Activated CD8-positive, alpha-beta T cell treated with anti-CD3 and anti-CD28 coated beads for 36 hours (primary cell): ENCODE measurements at places on chromosomes 2 and 18.

DNA sequence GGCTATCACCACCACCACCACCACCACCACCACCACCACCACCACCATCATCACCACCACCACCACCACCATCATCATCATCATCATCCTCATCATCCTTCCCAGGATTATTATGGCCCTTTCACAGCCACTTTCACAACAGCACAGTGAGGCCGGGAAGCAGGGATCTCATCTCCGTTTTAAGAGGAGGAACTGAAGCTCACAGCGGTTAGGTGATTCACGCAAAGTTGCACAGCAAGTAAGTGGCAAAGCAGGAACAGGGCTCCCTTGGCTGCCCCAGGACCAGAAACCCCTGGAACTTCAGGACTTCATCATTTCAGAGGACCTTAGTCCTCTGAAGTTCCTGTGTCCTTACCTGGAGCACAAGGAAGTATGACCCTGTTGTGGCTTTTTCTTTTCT, 26.8 kb downstream of the MRPL35 start:
- DNase-seq, result no peak

DNA sequence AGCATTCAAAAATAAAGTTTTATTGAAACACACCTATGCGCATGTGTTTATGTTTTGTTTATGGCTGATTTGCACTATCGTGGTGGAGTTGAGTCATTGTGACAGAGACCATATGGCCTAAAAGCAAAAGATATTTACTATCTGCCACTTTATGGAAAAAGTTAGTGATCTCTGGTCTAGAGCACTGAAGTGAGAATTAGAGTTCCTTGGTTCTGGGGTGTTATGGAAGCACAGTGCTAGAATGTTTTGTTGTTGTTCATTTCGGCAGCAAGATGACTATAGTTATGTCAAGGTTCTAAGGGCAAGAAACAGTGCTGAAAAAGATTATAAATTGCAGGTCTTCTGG, 416.5 kb downstream of the SLC4A3 start:
- no peak for DNase-seq

DNA sequence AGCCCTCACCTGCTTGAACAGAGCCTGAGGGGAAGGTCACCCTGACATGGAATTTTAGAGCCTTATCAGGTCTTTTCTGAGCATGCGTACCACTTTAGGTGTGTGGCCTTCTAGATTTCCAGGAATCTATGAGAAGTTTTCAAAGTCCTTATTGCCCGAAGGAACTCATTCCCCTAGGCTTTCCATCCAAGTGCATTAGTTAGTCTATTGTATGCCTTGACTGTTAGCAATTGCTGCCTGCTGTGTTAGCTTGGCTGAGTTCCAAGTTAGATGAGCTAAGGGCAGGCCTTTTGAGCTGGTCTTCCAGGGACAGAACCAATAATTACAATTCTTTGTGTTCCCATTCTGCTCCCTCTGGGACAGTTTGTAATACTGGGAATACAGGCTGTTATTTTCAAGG, 30.8 kb upstream of the PUM2 start:
- DNase-seq, result no peak

- no peak for DNase-seq
Measured at GRCh38 chr2:224948005-224948404, 94.3 kb downstream of the DOCK10 start.

DNA sequence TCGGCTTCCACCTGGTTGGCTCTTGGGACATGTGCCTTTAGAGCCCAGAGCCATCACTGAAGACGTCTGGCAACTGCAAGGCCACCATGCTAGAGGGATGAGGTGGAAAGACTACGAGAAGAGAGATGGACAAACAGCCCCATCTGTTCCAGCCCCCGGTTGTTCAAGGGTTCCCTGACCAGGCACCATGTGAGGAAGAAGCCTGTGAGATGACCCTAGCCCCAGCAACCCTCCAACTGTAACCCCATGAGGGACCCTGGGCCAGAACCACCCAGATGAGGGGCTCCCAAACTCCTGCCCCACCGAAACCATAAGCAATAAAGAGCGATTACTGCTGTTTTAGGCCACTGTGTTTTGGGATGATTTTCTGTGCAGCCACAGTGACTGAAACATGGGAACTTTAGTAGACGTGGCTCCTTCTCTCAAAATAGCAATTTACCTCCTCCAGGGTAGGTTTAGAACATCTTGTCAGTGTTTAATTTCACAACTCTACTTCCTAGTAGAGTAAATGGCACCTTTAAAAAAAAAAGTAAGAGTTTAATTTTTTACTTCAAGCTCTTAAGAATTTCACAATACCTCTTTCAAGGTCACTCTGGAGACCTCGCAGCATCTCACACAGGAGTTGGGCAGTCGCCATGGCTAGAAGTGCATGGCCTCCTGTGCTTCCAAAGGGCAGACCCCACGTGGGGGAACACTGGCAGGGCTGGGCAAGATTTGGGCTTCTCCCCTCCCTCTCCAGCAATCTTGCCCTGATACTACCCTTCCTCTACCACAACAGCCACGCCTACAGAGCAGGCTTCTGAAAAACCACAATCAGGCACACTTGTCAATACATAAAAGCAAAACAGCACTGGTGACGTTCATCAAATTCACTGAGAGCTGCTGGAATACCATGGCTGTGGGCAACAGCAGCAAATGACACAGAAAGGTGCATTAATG, 48.8 kb downstream of the TMEM163 start:
- peak; percentile 69 for DNase-seq

DNA sequence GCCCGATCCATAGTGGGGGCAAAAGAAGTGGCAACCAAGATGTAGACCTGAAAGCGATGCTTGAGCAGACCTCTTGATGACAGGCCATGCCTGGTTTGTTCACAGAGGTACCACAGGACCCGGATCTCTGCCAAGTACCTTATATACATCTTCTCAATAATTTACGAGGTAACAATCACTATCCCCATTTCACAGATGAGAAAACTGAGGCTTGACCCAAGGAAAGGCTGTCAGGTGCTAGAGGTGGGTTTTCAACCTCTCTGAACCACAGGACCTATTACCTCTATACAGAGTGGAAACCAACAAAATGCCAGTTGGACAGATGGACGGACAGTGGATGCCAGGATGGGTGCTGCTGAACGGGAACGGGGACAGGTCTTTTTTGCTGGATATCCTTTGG, 13.8 kb upstream of the DIS3L2 start:
- DNase-seq, result no peak

DNA sequence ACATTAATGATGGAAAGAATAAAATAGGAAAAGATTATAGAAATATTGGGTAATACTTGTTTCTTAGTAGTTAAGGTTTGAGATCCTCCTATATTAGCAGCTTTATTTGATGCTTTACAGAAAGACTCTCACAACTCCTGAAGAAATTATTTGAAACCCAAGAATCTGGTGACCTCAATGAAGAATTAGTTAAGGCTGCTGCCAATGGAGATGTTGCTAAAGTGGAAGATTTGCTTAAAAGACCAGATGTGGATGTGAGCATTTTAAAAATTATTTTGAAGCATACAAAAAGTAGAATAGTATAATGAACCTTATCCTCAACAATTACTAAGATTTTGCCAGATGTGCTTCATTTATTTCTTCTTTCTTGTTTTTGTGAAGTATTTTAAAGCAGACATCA, 59.1 kb downstream of the MIB1 start:
- DNase-seq, result no peak

GRCh38 chr2:159860581-159861310, 62.7 kb upstream of the CD302 start:
- DNase-seq, result no peak

- DNase-seq, result no peak
Measured at GRCh38 chr2:232439758-232440135, 16.2 kb upstream of the ALPI start.

- no peak for DNase-seq
Measured at GRCh38 chr2:56021579-56021978, 98.0 kb upstream of the EFEMP1 start.

DNA sequence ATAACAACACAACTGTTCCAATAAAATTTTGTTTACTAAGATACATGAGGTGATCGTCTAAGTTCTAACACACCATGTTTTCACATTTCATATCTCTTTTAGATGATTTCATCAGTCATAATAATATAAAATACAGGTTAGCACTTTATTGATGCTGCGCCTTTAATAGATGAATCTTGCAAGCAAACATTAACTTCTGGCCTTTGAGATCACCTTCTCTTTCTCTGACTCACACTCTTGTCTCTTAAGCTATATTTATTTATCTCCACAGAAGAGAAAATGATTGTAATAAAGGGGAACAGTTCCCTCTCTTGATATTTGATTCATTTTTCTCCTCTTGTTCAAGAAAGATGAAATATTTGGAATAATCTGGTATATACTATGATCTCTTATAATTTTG, 603.3 kb upstream of the POU3F3 start:
- no peak for DNase-seq

- peak; percentile 85 for DNase-seq
Measured at GRCh38 chr2:229800997-229801754, 86.8 kb upstream of the DNER start.

GRCh38 chr2:54471221-54471711, 15.1 kb downstream of the SPTBN1 start:
- no peak for DNase-seq

DNA sequence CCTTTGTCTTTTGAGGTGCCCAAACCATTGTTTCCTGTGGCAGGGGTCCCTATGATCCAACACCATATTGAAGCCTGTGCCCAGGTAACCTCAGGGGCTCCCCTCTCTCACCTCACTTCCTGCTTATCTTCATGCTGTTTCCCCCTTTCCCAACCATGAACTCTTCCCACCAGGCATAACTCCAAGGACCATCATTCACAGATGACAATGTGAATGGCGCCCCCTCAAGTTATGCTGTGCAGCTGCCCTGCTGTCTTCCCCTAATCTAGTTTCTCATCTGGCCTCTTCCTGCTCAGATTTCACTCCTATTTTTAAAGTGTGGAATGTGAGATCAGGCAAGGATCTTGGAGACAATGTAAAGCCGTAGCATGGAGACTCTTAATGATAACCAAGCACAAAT, 1.4 kb downstream of the GMPPA start:
- DNase-seq, result no peak

- DNase-seq, result peak; percentile 82
Measured at GRCh38 chr2:86068136-86068588, 37.5 kb downstream of the POLR1A start.

GRCh38 chr2:230865766-230866755, 1.3 kb downstream of the ITM2C start:
- DNase-seq, result peak; percentile 61

- DNase-seq, result peak; percentile 95
Measured at GRCh38 chr2:136381722-136382633, 264.0 kb upstream of the CXCR4 start.

DNA sequence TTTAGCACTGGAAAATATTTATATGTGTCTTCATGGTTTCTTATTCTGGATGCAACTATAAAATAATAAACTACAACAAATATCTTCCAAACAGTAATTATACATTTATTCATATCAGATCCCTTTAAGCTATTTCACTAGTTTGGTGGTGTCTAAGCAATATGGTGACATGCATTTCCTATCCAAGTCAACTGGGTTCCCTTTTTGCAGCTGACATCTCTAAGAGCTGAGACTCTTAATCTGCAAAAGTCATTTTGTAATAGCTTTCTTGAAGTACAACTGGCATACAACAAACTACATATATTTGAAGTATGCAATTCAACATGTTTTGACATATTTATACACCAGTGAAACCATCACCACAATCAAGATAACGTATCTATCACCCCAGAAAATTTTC, 59.9 kb upstream of the SLC1A4 start:
- DNase-seq, result no peak

DNA sequence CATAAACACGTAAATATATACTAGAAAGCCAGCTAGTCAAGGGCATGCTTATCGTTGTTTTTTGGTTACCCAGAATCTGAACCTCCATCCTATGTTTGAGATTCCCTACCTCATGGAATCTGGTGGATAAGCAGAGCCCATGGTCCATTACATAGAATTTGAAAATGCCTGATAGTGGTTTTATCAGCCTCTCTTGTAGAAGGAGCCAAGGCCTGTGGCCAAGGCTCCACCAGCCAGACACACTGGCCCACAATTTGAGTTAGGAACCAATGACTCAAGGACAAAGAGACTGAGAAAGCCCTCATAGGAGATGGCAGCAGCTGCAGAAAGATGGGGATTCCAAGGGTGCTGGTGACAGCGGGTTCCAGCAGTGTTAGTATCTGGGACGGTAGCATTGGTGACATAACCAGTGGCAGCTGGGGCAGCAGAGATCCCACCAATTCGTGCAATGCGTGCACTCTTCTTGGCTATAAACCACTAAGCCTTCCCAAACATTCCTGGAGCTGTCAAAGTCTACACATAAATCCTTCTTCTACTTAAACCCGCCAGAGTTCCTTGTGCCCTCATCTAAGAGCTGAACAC, 51.2 kb upstream of the RMDN2 start:
- DNase-seq, result no peak

DNA sequence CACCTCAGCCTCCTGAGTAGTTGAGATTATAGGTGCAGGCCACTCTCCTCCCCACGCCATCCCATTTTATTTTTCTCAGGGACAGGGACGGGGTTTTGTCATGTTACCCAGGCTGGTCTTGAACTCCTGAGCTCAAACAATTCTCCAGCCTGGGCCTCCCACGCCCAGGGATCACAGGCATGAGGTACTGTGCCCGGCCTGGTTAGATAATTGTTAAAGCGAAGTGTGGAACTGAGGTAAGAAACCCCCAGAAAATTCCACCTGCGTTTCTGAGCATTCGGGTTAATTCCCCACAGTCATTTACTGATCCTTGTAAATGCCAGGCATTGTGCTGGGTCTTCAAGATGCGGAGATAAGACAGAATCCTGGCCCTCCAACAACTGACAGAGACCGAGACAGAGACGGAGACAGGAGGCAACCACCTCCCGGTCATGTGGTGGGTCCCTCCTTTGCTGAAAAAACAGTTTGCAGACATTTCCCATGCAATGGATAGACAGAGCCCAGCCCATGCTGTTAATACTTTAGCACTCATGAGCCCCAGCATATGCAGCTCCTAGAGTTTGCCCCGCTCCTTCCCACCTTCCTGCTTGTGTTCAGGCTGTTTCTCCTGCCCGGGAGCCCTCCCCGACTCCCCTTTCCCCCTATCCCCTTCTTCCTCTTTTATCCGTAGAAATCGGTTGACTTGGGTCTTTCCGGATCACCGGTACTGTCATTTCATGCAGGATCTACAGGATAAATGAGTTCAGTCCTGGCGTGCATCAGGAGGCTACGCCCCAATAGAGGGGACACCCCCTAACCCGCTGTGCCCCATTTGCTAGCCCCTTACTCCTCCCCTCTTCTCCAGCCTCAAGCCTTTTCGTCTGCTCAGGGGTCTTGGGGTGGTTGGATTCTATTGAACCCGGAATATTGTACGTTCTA, 1.6 kb upstream of the RHOB start:
- no peak for DNase-seq
